ENCODE measurements at places on chromosomes 4 and X. TPM values are rescaled to one million over a fixed set of nuclear protein-coding genes. Genes with fewer than 3 reads are reported as not detected.

DNA sequence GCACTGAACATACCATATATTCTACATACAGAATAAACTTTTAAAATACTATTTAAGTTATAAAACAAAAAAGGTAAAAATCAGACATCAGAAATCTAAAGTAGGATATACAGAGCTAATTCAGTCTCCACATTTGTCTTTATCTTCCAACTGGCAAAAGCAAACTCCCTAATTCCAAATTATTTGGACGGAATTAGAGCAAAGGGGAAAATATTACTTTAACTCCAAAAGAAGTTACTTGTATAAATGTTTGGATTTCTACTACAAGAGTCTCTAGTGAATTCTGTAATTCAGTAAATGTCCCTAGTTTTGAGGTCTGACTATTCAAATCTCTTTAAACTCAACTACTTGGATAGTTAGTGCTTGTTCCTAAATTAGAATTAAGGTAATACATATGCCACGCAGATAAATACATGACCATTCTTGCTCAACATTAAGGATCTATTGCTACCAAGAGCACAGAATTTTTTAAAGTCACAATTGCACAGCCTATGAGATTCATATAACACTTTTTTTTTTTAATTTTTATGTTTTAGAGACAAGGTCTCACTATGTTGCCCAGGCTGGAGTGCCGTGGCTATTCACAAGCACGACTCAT is 7.3 kb downstream of the ZNF280C start:
- no peaks in the 10 kb centered on the region for H3K27me3 ChIP-seq
- no peak overlapping the region for H3K4me3 ChIP-seq
- peaks cover 18% of the 10 kb centered on the region for H3K4me1 ChIP-seq
- DNase-seq: no peak
- no peak overlapping the region for H3K27ac ChIP-seq

DNA sequence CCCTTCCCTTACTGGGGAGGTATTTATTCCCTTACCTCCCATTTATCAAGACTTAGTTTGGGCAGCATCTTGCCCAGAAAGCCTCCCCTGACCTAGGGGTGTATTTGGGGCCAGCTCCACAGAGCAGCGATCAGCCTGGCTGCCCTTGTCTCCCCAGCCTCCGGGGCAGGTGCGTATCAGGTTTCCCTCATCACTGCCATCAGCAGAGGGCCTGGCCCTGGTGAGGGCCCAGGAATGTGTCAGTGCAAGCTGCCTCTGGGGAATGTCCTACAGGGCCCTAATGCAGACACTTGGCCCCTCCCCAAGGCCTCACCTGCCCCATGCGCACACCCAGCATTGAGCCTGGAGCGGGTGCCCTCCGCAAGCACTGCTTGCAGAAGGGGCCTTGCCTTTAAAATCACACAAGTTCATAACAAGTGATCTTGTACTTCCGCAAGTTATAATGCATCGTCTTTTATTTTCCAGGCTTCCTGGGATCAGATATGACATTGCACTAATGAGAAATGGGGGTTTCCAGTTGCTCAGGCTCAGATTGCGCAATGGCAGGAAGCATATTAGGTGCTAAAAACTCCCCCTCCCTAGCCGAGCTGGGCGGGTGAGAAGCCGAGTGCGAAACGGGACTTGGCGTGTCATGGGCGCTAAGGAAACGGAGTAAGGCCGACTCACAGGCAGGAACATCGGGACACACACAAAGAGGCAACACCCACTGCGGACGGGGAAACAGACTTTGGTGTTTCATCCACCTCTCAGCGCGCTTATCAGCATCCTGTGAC is 25.4 kb upstream of the AFAP1 start:
- H3K27ac ChIP-seq: peak overlapping the region; percentile 51
- H3K36me3 ChIP-seq: no peaks in the 10 kb centered on the region
- H3K27me3 ChIP-seq: no peaks in the 10 kb centered on the region
- H3K4me1 ChIP-seq: peaks cover 70% of the 10 kb centered on the region
- no peak overlapping the region for H3K4me3 ChIP-seq

DNA sequence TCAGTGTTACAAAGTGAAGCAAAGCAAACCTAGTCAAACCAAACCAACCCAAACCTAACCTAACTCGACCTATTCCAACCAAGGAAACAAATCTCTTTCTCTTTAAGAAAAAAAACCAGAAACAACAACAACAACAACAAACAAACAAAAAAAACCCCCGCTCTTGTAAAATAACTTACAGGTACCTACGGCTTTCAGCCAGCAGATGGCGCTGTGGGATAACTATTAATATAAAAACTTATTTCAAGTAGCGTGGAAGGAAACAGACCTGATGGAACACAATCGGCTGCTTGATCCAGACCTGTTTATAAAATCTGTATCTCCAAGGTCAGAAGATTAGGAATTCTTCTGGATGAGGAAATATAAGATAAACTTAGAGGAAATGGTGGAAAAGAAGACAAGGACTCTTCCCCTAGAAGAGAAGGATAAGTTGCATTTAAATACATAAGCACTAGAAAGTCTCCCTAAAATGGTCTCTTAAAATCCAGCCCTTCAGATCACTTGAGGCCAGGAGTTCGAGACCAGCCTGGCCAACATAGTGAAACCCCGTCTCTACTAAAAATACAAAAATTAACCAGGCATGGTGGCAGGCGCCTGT is 34.4 kb upstream of the CDKL5 start:
- no peak overlapping the region for H3K4me3 ChIP-seq
- H3K36me3 ChIP-seq: no peaks in the 10 kb centered on the region
- H3K27me3 ChIP-seq: no peaks in the 10 kb centered on the region
- peak; percentile 59 for DNase-seq
- peaks cover 2% of the 10 kb centered on the region for H3K4me1 ChIP-seq

GRCh38 chr4:169984173-169984572 is 42.0 kb downstream of the MFAP3L start:
- DNase-seq: no peak
- peaks cover 28% of the 10 kb centered on the region for H3K27me3 ChIP-seq
- H3K4me3 ChIP-seq: no peak overlapping the region
- no peaks in the 10 kb centered on the region for H3K36me3 ChIP-seq
- H3K4me1 ChIP-seq: peaks cover 7% of the 10 kb centered on the region
- H3K27ac ChIP-seq: no peak overlapping the region

CSAG1 gene
- not detected for total RNA-seq

DNA sequence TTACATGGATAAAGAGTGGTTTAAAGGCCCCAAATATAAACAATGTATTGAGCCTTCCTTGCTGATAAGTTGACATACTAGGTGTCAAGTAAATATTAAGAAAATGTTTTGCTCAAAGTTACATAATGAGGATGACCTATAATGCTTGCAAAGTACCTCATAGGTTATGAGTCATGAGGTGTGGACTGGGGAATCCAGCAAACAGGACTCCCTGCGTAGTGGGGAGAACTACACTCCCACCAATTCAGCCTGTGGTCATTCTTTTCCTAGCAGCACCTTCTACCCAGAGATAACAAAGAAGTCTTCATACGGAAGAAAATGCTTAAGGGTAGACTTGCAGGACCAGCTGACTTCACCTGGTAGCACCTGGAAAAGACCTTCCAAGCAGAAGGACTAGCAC is 418.9 kb upstream of the CPEB2 start:
- H3K27ac ChIP-seq: no peak overlapping the region
- H3K36me3 ChIP-seq: no peaks in the 10 kb centered on the region
- H3K4me3 ChIP-seq: no peak overlapping the region
- no peaks in the 10 kb centered on the region for H3K4me1 ChIP-seq

DNA sequence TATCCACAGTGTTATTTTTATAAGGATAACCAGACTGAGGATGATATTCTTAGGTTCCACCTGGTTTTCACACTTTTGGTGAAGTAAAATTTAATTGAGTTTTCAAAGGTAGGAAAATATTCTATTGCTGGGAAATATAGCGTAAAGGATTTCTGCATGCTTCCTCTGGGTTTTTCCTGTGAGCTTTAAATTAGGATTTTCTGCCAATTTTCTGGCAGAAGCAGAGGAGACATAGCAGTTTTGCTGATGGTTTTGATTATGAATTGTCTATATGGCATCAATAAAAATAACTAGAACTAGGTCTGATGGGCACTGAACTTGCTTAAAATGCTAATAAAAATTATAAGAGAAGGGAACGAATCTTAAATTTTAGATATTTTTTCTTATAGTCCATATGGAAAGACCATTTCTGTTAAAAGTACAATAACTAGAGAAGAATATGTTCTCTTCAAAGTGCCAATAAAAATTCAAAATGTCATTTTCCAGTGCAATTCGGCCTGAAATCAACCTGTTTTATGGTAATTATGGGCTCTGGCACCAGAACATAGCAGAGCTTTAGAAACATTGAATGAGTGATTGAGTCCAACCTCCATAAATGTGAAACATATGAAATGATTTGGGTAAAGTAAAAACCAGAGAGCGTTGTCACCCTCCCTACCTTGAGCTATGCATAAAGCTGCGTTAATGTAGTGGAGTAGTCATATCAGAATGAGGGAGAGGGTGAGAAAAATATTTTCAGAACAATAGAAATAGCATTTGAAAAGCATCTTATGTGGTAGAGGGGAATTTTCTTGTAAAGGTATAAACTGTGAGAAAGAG is 279.7 kb downstream of the SPRY1 start:
- H3K4me1 ChIP-seq: peaks cover 31% of the 10 kb centered on the region
- H3K27me3 ChIP-seq: peaks cover 40% of the 10 kb centered on the region
- H3K27ac ChIP-seq: no peak overlapping the region
- H3K36me3 ChIP-seq: peaks cover 13% of the 10 kb centered on the region
- H3K4me3 ChIP-seq: no peak overlapping the region

GRCh38 chr4:113116414-113117357 is 67.2 kb downstream of the ANK2 start:
- no peaks in the 10 kb centered on the region for H3K36me3 ChIP-seq
- DNase-seq: no peak
- H3K27me3 ChIP-seq: peaks cover 6% of the 10 kb centered on the region
- H3K4me1 ChIP-seq: no peaks in the 10 kb centered on the region
- no peak overlapping the region for H3K27ac ChIP-seq

- H3K36me3 ChIP-seq: peaks cover 16% of the 10 kb centered on the region
- no peak for DNase-seq
- no peaks in the 10 kb centered on the region for H3K27me3 ChIP-seq
- H3K4me3 ChIP-seq: peak overlapping the region; percentile 90
Observed at GRCh38 chrX:41332005-41332404, 2.0 kb upstream of the DDX3X start.

IL13RA2 gene
- not detected for total RNA-seq

FGF13 gene
- total RNA-seq: not detected

DNA sequence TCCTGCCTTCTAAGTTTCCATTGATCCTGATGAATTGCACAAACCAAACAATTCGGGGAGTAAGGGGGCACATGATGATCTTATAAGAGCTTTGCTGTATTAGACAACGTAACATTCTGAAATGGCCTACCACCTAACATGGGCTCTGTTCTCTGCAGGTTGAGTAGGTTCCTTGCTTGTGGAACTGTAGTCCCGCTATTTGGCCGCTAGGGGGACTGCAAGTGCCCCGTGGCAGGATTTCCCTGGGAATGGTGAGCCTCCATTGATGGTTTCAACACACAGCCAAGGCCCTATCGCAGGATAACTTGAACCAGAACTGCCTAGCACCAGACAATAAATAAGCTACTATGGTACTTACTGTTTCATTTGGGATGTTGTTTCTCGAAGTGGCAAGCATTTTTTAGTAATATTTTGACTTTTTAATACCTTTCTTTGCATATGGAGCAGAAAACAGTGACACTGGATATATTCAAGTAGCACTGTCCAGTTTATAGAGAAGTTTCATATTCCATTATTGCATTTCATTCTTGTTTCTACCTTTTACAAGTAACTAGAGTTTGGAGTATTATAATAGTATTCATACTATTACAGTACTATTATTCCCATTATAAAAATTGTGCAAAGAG is 11.9 kb downstream of the AR start:
- H3K4me3 ChIP-seq: no peak overlapping the region
- no peaks in the 10 kb centered on the region for H3K4me1 ChIP-seq
- no peak overlapping the region for H3K27ac ChIP-seq
- DNase-seq: no peak
- no peaks in the 10 kb centered on the region for H3K27me3 ChIP-seq

- peaks cover 26% of the 10 kb centered on the region for H3K36me3 ChIP-seq
- H3K4me3 ChIP-seq: no peak overlapping the region
- no peak for DNase-seq
- H3K27me3 ChIP-seq: no peaks in the 10 kb centered on the region
- peak overlapping the region; percentile 5 for H3K27ac ChIP-seq
- H3K4me1 ChIP-seq: peaks cover 10% of the 10 kb centered on the region
Observed at GRCh38 chr4:38078590-38079421, 118.6 kb downstream of the PTTG2 start.

- peaks cover 32% of the 10 kb centered on the region for H3K4me1 ChIP-seq
- no peak for DNase-seq
- peaks cover 1% of the 10 kb centered on the region for H3K36me3 ChIP-seq
- H3K27me3 ChIP-seq: peaks cover 58% of the 10 kb centered on the region
Observed at GRCh38 chr4:40629401-40630334, at the start of gene RBM47. TSS of gene RBM47 (minus strand) at chr4:40629864. CDS start at chr4:40438893, 190,971 bp downstream.

Measured in activated CD8-positive, alpha-beta memory T cell treated with anti-CD3 and anti-CD28 coated beads, Interleukin-2, amount 10 ng/mL, durations not matched to agents 7 days and 5 days (primary cell).